ENCODE measurements at places on chromosomes 11 and 22.

DNA sequence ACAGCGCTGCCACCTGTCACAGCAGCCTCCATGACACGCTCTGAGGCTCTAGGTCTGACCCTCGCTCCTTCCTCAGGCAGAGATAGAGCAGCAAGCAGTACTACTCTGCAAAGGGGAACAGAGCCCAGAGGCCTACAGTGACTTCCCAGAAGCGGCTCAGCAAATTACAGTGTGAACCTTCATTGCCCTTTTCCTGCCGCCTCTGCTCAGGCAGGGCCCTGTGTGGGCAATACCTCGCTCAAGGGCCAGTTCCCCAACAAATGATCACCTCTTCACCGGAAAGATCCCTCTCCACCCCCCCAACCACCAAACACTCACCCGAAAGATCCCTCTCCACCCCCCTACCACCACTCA, 12.3 kb downstream of the KIAA0930 start:
- DNase-seq: no peak

DNA sequence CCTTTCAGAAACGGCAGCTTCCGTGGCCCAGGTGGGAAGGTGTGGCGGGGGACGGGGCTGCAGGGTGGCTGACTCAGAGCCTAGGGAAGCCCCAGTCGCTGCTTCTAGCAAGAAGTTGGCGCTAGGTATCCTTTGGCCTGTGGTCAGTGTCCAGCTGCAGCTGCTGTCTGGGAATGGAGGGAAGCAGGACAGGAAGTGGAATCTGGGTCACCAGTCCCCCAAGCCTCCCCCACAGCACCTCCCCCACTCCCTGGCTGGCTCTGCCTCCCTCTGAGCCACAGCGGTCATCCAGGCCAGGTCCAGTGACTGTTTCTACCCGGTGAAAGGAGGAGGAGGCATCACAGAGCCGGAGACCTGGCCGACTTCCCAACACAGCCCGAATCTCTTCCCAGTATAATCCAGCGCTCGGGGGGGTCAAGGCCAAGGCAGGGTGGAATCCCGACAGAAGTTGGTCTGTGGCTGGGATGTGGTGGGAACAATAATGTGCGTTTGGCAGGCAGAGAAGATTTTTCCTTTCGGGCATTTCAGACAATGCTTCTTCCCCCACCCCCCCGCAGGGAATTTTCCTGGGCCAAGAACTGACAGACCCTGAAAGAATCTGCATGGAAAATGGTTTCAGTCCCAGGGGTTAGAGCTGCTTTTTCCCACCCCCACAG, 45.1 kb downstream of the C11orf96 start:
- no peak for DNase-seq

GRCh38 chr11:18046116-18046777, at the start of gene TPH1:
Gene TPH1, minus strand, starts transcription at chr11:18046269. Its CDS starts 5,507 bp downstream, at chr11:18040762.
- no peak for DNase-seq

- no peak for DNase-seq
Measured at GRCh38 chr22:33012833-33013450, 45.2 kb downstream of the SYN3 start.

DNA sequence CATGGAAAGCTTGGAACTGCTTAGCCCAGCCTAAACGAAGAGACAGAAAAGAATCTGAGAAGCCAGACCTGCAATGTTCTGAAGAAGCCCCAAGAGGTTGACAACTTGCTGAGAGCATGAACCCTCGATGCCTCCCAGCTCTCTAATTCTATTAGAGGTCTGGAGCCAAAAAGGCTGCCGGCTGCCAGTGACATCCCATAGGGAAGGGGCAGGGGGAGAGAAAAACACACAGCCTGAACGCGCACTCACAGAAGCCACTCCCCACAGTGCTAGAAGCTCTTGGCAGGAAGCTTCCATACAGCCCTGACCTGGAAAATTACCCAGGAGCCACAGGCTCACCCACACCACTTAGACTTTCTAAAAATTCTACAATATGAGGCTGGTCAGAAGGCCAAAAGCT, 18.3 kb downstream of the POLDIP3 start:
- DNase-seq: no peak

- DNase-seq: no peak
Measured at GRCh38 chr11:120633616-120634393, 122.3 kb downstream of the GRIK4 start.

GRCh38 chr22:49735901-49736421, 91.7 kb downstream of the BRD1 start:
- no peak for DNase-seq

DNA sequence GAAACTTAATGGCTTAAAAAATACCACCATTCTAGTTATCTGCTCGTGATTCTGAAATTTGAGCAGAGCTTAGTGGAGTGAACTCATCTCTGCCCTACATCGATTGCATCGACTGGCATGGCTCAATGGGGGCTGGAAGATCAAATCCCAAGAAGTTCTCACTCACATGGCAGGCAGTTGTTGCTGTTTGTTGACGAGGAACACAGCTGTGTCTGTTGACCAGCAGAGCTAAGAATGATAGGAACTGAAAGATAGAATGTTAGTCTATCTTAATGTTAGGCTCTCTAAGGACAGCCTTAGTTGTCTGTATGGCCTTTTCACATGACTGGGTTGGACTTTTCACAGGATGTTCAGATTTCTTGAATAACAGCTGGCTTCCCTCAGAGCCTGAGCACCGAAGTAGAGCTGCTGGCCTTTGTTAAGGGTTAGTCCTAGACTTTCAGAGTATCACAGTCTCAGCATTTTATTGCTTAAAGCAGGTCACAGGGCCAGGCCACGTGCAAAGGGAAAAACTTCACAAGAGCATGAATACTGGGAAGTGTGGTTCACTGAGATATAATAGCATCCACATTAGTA, 31.6 kb upstream of the IZUMO1R start:
- no peak for DNase-seq

- DNase-seq: no peak
Measured at GRCh38 chr11:7444091-7444981, 41.0 kb upstream of the OLFML1 start.

- peak; percentile 50 for DNase-seq
Measured at GRCh38 chr11:131511794-131512193, 141.4 kb downstream of the NTM start.

GRCh38 chr11:63767565-63768236, 874 bp downstream of the ZFTA start:
- DNase-seq: peak; percentile 75
